ENCODE measurements at places on chromosomes 12 and 14. TPM values are rescaled to one million over a fixed set of nuclear protein-coding genes. Genes with fewer than 3 reads are reported as not detected.

GLI1 gene
- 0.23 TPM for total RNA-seq

PDZRN4 gene
- total RNA-seq, result not detected

PTCSC3 gene
- total RNA-seq, result not detected

RNASE7 gene
- not detected for total RNA-seq

FGF6 gene
- not detected for total RNA-seq

SLC5A8 gene
- total RNA-seq, result not detected

TGFB3 gene
- total RNA-seq, result 3.6 TPM

EEF1AKMT3 gene
- total RNA-seq, result 7.8 TPM

HOXC9 gene
- not detected for total RNA-seq

POTEG gene
- total RNA-seq, result not detected

PLEKHH1 gene
- 0.12 TPM for total RNA-seq

MAPK1IP1L gene
- 10.4 TPM for total RNA-seq

RTN1 gene
- 0.35 TPM for total RNA-seq
